Panc1 (cell line): ENCODE measurements at places on chromosomes 7 and 10. TPM values are rescaled to one million over a fixed set of nuclear protein-coding genes. Genes with fewer than 3 reads are reported as not detected.

The PIP gene
- total RNA-seq, result not detected

The KNDC1 gene
- 2.6 TPM for total RNA-seq

The ZNF485 gene
- 10.6 TPM for total RNA-seq

The ZNF503 gene
- 10.4 TPM for total RNA-seq

The EGR2 gene
- 0.82 TPM for total RNA-seq

The ADAMTS14 gene
- total RNA-seq, result 0.67 TPM

The PUS7 gene
- total RNA-seq, result 30.7 TPM

The GPR141 gene
- not detected for total RNA-seq

The ERV3-1 gene
- total RNA-seq, result 23.1 TPM

The UNC5B gene
- total RNA-seq, result 1.1 TPM

DNA sequence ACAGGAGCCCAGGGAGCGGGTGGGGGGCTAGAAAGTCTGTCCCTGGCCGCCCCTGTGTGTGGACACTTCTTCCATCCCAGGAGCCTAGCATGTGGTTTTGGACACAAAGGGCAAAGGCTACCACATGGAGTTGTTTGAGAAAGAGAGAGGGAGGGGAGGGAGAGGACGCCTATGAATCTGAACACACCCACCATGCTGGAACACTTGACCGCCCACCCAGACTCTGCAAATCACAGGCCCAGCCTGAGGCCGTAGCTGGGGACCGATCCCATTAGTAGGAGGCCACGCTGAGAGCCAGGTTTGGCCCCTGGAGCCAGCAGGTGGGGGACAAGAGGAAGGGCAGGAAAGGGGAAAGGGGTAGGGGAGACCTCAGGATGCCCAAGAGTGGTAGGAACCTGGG, 39.6 kb downstream of the ADAMTS14 start:
- no peak overlapping the region for H3K4me3 ChIP-seq
- H3K27me3 ChIP-seq, result no peaks in the 10 kb centered on the region
- no peak overlapping the region for H3K27ac ChIP-seq
- H3K36me3 ChIP-seq, result no peaks in the 10 kb centered on the region
- H3K4me1 ChIP-seq, result peaks cover 12% of the 10 kb centered on the region

GRCh38 chr10:32317795-32318357, 29.1 kb downstream of the EPC1 start:
- no peak overlapping the region for H3K27ac ChIP-seq
- H3K27me3 ChIP-seq, result no peaks in the 10 kb centered on the region
- no peaks in the 10 kb centered on the region for H3K36me3 ChIP-seq
- no peak overlapping the region for H3K4me3 ChIP-seq
- no peak for DNase-seq

GRCh38 chr7:97499204-97499603, 232.7 kb upstream of the TAC1 start:
- H3K27ac ChIP-seq, result no peak overlapping the region
- no peaks in the 10 kb centered on the region for H3K36me3 ChIP-seq
- H3K4me1 ChIP-seq, result no peaks in the 10 kb centered on the region
- H3K4me3 ChIP-seq, result no peak overlapping the region
- peak; percentile 30 for DNase-seq
- H3K27me3 ChIP-seq, result no peaks in the 10 kb centered on the region; the same call in 1 of the 2 replicates

GRCh38 chr7:129606803-129607202, 4.7 kb upstream of the NRF1 start:
- no peaks in the 10 kb centered on the region for H3K27me3 ChIP-seq
- peaks cover 7% of the 10 kb centered on the region; the same call in 1 of the 2 replicates for H3K4me1 ChIP-seq
- H3K36me3 ChIP-seq, result no peaks in the 10 kb centered on the region; the same call in 1 of the 2 replicates
- H3K27ac ChIP-seq, result no peak overlapping the region
- DNase-seq, result no peak
- no peak overlapping the region for H3K4me3 ChIP-seq

GRCh38 chr10:97117372-97117771, 68.4 kb downstream of the SLIT1 start:
- H3K27ac ChIP-seq, result no peak overlapping the region
- peak; percentile 5 for DNase-seq
- no peak overlapping the region for H3K4me3 ChIP-seq
- H3K4me1 ChIP-seq, result no peaks in the 10 kb centered on the region

- no peak for DNase-seq
- no peak overlapping the region for H3K4me3 ChIP-seq
- peaks cover 4% of the 10 kb centered on the region; the same call in 1 of the 2 replicates for H3K4me1 ChIP-seq
- H3K27me3 ChIP-seq, result peaks cover 12% of the 10 kb centered on the region
- no peaks in the 10 kb centered on the region for H3K36me3 ChIP-seq
Measured at GRCh38 chr10:44863344-44864047, 47.6 kb upstream of the TMEM72 start.

GRCh38 chr7:94595717-94596116, 60.2 kb downstream of the SGCE start:
- no peaks in the 10 kb centered on the region for H3K4me1 ChIP-seq
- peaks cover 2% of the 10 kb centered on the region for H3K36me3 ChIP-seq
- no peak for DNase-seq
- no peaks in the 10 kb centered on the region for H3K27me3 ChIP-seq
- H3K27ac ChIP-seq, result no peak overlapping the region
- H3K4me3 ChIP-seq, result no peak overlapping the region

- H3K4me3 ChIP-seq, result no peak overlapping the region
- no peaks in the 10 kb centered on the region for H3K4me1 ChIP-seq
- no peaks in the 10 kb centered on the region for H3K36me3 ChIP-seq
- H3K27ac ChIP-seq, result no peak overlapping the region
Measured at GRCh38 chr7:22250390-22250789, 106.6 kb downstream of the RAPGEF5 start.

DNA sequence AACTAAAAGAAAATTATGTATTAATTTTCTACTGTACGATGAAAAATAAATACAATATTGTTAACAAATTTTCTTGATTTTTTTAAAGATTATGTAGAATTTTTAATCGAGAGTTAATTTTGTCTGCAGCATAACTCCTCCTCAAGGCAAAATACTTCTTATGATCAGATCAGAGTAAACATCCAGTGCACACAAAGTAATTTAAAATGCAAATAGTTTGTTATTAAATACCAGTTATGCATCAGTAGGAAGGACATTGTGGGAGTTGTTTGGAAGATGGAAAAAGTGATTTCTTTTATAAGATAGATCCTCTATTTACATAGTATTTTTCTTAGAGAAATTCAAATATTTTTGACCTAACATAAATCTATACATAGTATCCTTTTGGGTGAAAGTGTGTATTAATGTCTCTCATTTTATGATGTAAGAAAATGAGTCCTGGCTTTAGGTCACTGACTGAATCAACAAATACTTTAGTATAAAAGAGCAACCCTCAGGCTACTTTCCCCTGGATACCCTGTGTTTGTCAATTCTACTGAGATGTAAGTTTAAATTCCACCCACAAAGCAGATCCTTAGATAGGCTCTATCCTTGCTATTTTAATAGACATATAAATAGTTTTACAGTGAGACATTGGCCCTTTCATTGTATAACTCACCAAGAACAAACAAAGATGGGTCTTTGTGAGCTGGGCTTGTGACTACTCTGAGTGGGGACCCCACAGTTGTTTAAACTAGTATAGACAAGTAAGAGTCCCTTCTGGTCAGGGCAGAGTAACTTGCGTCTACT, 1133.7 kb downstream of the GATA3 start:
- no peaks in the 10 kb centered on the region; the same call in 1 of the 2 replicates for H3K36me3 ChIP-seq
- DNase-seq, result no peak
- no peak overlapping the region for H3K4me3 ChIP-seq
- H3K4me1 ChIP-seq, result no peaks in the 10 kb centered on the region; the same call in 1 of the 2 replicates
- peak overlapping the region; percentile 48; the same call in 1 of the 2 replicates for H3K27ac ChIP-seq

- H3K4me1 ChIP-seq, result no peaks in the 10 kb centered on the region
- DNase-seq, result no peak
- no peak overlapping the region for H3K4me3 ChIP-seq
- no peak overlapping the region for H3K27ac ChIP-seq
Measured at GRCh38 chr10:22294694-22295093, 21.5 kb upstream of the COMMD3 start.

- no peak overlapping the region for H3K27ac ChIP-seq
- no peaks in the 10 kb centered on the region; the same call in 1 of the 2 replicates for H3K36me3 ChIP-seq
- H3K4me3 ChIP-seq, result no peak overlapping the region
- no peaks in the 10 kb centered on the region for H3K27me3 ChIP-seq
- peaks cover 35% of the 10 kb centered on the region for H3K4me1 ChIP-seq
Measured at GRCh38 chr7:16651396-16652239, 5.6 kb downstream of the BZW2 start.

DNA sequence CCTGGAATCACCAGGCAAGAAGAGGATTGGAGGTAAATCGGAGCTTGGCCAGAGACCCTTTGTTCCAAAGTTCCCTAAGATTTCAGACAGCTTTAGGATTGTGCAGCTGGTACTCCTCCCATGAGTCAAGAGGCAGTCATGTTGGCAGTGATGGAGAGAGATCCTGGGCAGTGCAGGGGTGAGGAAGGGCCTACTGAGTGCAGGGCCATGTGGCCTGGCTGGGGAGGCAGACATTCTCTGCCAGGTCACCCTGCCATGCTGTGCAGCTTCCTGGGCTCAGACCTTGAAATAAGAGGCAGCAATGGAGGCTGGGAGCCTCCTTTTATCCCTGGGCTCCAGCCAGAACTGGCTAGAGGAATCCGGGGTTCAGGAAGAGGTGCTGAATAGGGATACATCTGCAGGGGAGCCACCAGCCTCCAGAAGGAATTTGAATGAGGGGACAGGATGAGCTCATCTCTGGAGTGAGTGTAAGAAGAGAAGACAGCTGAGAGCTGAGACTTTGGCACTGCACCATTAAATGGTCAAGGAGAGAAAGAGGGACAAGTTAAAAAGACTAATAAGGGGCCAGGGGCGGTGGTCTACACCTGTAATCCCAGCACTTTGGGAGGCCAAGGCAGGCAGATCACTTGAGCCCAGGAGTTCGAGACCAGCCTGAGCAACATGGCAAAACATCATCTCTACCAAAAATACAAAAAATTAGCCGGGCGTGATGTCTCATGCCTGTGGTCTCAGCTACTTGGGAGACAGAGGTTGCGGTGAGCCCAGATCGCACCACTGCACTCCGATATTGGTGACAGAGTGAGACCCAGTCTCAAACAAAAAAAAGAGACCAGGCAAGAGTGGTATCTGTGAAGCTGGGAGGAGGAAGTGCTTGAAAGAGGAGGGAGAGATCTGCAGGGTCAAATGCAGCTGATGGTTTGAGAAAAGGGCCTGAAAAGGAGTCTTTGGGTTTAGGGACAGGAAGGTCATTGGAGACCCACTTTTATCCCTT, 12.0 kb downstream of the SFTPD start:
- H3K4me3 ChIP-seq, result no peak overlapping the region
- no peak overlapping the region for H3K27ac ChIP-seq
- no peak for DNase-seq
- H3K4me1 ChIP-seq, result no peaks in the 10 kb centered on the region

DNA sequence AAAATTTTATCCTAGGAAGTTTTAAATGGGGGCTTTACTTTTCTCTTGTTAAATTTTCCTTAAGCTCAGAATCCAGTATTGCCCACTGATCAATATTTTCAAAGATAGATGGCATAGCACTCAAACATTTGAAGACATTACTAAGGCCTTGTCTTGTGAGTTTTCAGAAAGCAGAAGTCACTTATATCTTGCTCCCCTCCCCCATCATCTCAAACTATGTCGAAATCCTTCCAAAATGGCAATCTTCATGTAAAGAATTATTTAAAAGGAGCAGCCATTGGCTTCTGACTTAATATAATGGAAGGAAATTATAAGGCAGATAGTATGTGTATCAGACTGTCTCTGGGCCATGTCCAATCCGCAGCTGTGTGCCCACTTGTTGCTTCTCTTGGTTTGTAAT, 553.5 kb upstream of the C7orf33 start:
- no peaks in the 10 kb centered on the region for H3K36me3 ChIP-seq
- H3K4me3 ChIP-seq, result no peak overlapping the region
- DNase-seq, result no peak
- no peaks in the 10 kb centered on the region for H3K4me1 ChIP-seq
- no peaks in the 10 kb centered on the region for H3K27me3 ChIP-seq

- no peak overlapping the region for H3K4me3 ChIP-seq
- no peak for DNase-seq
- H3K4me1 ChIP-seq, result no peaks in the 10 kb centered on the region
- no peak overlapping the region for H3K27ac ChIP-seq
Measured at GRCh38 chr10:20492447-20492846, 404.7 kb downstream of the NEBL start.
